ENCODE measurements at places on chromosomes 7 and 10.
A peak's percentile ranks its signal among the peaks of the same experiment; 100 is the strongest.

DNA sequence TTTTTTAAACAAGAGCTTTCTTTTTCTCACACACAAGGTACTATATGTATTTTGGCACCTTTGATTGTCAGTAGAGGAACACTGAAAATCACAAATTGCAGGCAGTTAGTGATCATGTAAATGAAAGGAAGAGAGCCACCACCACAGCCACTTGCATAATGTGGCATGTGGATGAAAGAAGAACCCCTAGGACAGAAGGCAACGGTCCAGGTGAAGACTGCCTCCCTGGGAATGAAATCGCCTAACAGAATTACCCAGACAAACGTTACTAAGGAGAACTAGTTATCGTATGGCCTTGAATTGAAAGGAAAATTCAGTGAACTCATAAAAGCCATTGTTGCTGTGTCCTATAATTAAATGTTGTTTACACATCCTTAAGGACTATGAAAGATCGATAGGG is 41.2 kb upstream of the PTPRZ1 start:
- H3K27me3 ChIP-seq = no peaks in the 10 kb centered on the region
- H3K4me1 ChIP-seq = no peaks in the 10 kb centered on the region
- H3K36me3 ChIP-seq = no peaks in the 10 kb centered on the region
- DNase-seq = no peak
- no peak overlapping the region for H3K4me3 ChIP-seq

DNA sequence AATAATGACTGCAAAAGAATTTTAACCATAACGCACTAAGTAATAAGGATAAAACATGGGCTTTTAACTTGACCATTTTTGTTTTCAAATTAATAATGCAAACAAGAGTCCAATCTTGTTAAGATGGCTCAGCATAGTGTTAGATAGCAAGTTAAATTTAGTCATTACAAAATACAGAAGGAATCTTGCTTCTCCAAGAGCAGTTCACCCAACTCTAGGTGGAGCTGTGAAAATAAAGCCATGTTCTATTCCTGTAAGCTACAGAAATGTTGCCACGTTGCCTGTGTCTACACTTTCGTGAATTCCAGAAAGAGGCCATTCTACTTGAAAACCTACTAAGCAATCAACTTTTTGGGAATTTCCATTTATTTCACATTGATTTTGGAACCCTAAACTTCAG is 191.9 kb downstream of the SFMBT2 start:
- H3K27ac ChIP-seq = no peak overlapping the region
- H3K4me1 ChIP-seq = no peaks in the 10 kb centered on the region
- no peaks in the 10 kb centered on the region for H3K27me3 ChIP-seq
- no peak overlapping the region for H3K4me3 ChIP-seq

GRCh38 chr10:121577568-121577967 is 20.7 kb downstream of the FGFR2 start:
- no peaks in the 10 kb centered on the region for H3K36me3 ChIP-seq
- no peak overlapping the region for H3K4me3 ChIP-seq
- DNase-seq = no peak
- no peaks in the 10 kb centered on the region for H3K4me1 ChIP-seq

DNA sequence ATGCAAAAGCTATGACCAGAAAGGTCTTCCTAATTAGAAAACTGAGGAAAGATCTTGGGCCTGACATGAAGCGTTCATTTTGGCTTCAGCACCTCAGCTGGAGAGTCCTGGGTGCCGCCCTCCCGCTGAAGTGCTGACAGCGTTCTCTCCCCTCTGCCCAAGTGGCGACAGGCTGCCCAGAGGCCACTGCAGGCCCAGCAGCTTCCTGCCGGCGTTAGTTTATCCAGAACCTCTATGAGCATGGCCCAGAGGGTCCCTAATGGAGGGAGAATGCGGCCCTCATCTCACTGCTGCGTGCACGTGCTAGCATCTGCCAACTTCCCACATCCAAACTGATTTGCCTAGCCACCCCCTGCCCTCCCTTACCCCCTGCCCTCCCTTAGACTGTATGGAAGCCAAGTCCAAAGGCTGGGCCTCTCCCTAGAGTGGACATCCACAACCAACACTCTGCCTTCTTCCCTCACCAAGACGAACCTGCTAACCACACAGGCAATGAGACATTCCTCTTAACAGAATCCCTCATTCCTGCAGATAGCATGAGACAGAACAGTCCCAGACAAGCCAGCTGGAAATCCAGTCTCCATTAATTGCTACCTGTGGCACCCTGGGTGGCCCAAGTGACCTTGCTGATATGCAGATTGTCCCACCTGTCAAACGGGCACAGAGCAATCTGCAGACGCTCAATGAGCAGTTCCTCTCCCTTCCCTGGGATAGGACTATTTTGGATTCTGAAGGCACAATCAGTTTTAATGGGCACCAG is 108.4 kb downstream of the C10orf90 start:
- H3K4me3 ChIP-seq = peak overlapping the region; percentile 69
- no peaks in the 10 kb centered on the region for H3K4me1 ChIP-seq
- H3K27ac ChIP-seq = no peak overlapping the region
- no peaks in the 10 kb centered on the region for H3K27me3 ChIP-seq
- H3K36me3 ChIP-seq = no peaks in the 10 kb centered on the region
- DNase-seq = peak; percentile 45

DNA sequence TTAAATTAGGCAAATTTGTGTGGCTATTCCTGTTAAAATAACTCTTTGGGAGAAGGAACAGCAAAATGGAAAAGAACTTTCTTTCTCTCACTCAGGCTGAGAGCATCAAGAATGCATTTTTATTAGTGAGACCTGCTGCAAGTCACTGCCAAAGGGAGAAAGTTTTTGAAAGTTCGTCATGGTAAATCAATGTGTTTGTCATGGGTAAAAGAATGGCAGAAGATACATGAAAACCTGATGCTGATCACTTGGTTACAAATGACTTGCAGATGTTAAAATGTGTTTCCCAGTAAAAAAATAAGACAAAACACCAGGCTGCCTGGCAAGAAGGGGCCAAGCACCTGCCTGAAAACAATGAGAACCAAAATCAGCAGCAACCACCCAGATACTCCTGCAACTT is 484.7 kb upstream of the NRP1 start:
- peak; percentile 54 for DNase-seq
- H3K4me1 ChIP-seq = no peaks in the 10 kb centered on the region
- H3K27me3 ChIP-seq = no peaks in the 10 kb centered on the region
- H3K27ac ChIP-seq = no peak overlapping the region

- H3K27ac ChIP-seq = no peak overlapping the region
- no peaks in the 10 kb centered on the region for H3K36me3 ChIP-seq
- no peaks in the 10 kb centered on the region for H3K4me1 ChIP-seq
- no peak overlapping the region for H3K4me3 ChIP-seq
Observed at GRCh38 chr7:132461032-132461592, 115.2 kb downstream of the PLXNA4 start.

DNA sequence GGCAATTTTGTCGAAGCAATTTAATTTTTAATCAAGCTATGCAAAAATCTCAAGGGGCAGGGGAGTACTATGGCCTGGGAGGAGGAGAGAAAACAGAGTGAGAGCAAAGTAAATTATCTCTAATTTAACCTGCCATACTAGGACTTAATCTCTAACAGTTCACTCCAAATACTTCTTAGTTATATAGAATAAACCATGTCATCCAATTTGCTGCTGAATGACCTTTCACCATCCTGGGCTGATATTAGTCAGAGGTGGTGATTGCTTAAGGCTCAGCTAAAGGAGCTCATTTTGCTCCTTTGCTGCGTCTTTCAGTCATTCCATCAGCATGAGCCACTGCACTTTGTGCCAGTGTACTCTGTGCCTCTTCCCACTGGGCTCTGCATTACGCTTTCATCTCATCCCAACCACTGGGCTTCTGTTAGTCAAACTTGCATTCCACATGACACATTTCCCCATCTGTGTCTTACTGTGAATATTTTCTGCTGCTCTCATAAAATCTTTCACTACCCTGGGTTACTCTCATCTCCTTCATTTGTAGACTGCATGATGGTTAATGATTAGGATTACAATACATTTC is 84.3 kb downstream of the CD36 start:
- H3K4me1 ChIP-seq = peaks cover 71% of the 10 kb centered on the region
- no peaks in the 10 kb centered on the region for H3K36me3 ChIP-seq
- no peaks in the 10 kb centered on the region for H3K27me3 ChIP-seq
- peak overlapping the region; percentile 97 for H3K27ac ChIP-seq

GRCh38 chr7:16652240-16652583 is 6.2 kb downstream of the BZW2 start:
- DNase-seq = no peak
- no peaks in the 10 kb centered on the region for H3K36me3 ChIP-seq
- H3K27me3 ChIP-seq = no peaks in the 10 kb centered on the region
- no peak overlapping the region for H3K27ac ChIP-seq

DNA sequence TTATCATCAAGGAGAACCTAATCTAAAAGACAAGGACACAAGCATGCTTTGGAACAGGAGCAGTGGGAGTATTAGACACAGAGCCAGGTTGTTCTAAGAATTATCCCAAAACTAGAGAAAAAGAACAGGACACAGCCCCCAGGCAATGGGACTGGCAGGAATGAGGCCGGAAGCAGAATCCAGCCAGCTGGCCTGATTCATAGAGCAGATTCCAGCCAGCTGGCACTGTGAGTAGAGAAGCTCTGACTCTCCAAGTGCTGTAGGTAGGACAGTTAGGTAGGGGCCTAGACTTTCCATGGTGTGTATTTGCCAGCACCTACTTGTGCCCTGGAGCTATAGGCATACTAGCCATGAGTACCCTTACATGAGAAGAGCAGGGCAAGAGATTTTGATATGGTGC is 13.3 kb upstream of the RAB18 start:
- H3K4me3 ChIP-seq = no peak overlapping the region
- no peaks in the 10 kb centered on the region for H3K36me3 ChIP-seq
- H3K27me3 ChIP-seq = peaks cover 8% of the 10 kb centered on the region
- H3K4me1 ChIP-seq = no peaks in the 10 kb centered on the region
- peak; percentile 56 for DNase-seq
- H3K27ac ChIP-seq = no peak overlapping the region

DNA sequence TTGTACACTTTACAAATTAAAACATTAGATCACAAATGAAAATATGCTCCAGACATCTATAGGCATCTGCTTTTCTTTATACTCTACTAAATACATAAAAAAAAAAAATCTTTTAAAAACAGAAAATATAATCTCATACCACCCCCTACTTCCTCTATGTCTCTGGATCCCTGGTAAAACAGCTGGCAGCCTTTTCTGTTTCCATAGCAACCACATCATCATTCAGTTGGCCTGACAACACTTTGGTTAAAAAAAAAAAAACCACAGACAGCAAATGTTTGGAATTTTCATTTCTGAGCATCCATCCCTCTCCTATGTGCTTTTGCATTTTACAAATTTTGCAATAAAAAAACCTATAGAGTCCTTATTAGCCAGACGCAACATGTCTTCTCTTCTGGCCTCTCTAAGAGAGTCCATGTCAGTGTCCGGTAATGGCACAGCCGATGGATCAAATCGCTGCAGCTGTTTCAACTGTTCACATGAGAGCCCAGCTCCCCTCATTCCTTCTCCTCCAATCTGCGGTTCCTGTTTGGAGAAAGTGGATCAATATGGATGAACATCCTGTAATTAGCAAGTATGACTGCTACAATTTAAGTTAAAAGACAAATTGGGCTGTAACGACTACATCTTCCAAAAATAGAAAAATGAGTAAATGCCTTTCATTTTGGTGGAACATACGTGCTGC is 105.6 kb downstream of the NSUN6 start:
- DNase-seq = peak; percentile 4
- no peaks in the 10 kb centered on the region for H3K36me3 ChIP-seq
- H3K27ac ChIP-seq = no peak overlapping the region
- no peaks in the 10 kb centered on the region for H3K27me3 ChIP-seq

DNA sequence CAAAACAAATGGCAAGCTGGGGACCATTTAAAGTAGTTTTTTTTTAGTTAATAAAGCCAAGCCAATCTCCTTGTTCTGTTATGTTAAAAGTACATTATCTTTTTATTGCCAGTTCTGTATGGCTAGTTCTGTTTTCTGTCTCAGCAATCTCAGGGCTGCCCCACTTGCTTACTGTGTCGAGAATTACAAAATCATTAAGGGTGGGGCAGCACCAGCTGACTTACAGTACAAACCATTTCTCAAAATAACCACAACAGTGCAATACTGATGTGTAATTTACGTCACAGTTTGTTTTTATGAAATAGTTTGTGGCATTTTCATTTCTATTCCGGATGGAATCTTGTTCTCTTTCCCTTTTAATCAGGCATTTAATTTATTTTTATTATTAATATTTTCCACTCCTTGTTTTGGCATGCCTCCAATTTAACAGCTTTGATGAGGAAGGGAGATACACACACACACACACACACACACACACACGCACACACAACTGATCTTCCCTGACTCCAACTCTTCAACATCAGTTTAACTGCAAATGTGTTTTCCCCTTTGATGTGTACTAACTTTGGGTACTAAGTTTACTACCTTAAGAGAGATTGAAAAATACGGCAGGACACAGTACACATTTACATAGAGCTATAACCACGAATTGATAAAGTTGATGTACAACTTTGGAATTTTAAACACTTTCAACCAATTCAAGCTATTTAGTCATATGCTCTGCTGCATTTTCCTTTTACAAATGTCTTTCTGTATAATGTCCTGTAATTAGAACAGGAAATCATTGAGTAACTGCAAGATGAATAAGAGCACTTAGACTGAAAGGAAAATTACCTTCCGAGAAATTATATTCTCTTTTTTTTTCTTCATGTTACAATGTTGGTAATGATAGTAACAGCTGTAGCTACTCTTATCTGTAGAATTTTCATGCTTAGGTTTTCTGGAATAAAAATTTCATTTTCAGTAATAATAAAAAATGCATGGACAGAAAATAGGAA is 91.5 kb downstream of the ARID5B start:
- no peaks in the 10 kb centered on the region for H3K27me3 ChIP-seq
- peaks cover 33% of the 10 kb centered on the region for H3K4me1 ChIP-seq
- peak overlapping the region; percentile 99 for H3K27ac ChIP-seq
- no peaks in the 10 kb centered on the region for H3K36me3 ChIP-seq

DNA sequence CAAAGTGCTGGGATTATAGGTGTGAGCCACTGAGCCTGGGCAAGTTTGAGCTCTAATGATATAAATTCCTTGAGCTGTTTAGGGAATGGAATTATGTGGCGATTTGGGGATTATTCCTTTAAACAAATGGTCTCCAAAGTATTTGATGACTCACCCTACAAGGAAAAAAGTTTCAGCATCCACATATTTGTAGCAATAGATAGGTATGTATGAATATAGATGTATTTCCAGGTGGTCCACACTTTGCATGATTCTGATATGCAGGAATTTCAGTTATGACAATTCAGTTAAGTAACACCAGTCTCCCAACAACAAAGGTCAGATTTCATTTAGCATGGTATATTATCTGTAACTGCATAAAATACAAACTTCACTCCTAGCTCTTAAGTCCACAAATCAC is 92.2 kb downstream of the ZNF248 start:
- H3K27me3 ChIP-seq = no peaks in the 10 kb centered on the region
- no peak overlapping the region for H3K27ac ChIP-seq
- no peak overlapping the region for H3K4me3 ChIP-seq
- no peak for DNase-seq

GRCh38 chr10:62732841-62733653 is 71.5 kb upstream of the ADO start:
- H3K4me1 ChIP-seq = peaks cover 25% of the 10 kb centered on the region
- H3K36me3 ChIP-seq = no peaks in the 10 kb centered on the region
- peaks cover 4% of the 10 kb centered on the region for H3K27me3 ChIP-seq
- peak; percentile 74 for DNase-seq
- no peak overlapping the region for H3K4me3 ChIP-seq
- H3K27ac ChIP-seq = no peak overlapping the region

GRCh38 chr7:102303669-102304422 is 17.2 kb downstream of the SH2B2 start:
- H3K4me3 ChIP-seq = no peak overlapping the region
- H3K4me1 ChIP-seq = no peaks in the 10 kb centered on the region
- H3K36me3 ChIP-seq = no peaks in the 10 kb centered on the region
- H3K27me3 ChIP-seq = no peaks in the 10 kb centered on the region
- H3K27ac ChIP-seq = no peak overlapping the region

GRCh38 chr10:65846949-65847348 is 1078.9 kb upstream of the LRRTM3 start:
- no peak overlapping the region for H3K27ac ChIP-seq
- no peak overlapping the region for H3K4me3 ChIP-seq
- H3K27me3 ChIP-seq = no peaks in the 10 kb centered on the region
- H3K4me1 ChIP-seq = no peaks in the 10 kb centered on the region
